ENCODE measurements at places on chromosomes 16 and 17. TPM values are rescaled to one million over a fixed set of nuclear protein-coding genes. Genes with fewer than 3 reads are reported as not detected.

GRCh38 chr16:27511657-27512448, 37.9 kb downstream of the GTF3C1 start:
- H3K27ac ChIP-seq = no peak overlapping the region
- no peaks in the 10 kb centered on the region for H3K27me3 ChIP-seq
- peaks cover 82% of the 10 kb centered on the region for H3K36me3 ChIP-seq
- no peak for DNase-seq
- H3K4me3 ChIP-seq = no peak overlapping the region

DNA sequence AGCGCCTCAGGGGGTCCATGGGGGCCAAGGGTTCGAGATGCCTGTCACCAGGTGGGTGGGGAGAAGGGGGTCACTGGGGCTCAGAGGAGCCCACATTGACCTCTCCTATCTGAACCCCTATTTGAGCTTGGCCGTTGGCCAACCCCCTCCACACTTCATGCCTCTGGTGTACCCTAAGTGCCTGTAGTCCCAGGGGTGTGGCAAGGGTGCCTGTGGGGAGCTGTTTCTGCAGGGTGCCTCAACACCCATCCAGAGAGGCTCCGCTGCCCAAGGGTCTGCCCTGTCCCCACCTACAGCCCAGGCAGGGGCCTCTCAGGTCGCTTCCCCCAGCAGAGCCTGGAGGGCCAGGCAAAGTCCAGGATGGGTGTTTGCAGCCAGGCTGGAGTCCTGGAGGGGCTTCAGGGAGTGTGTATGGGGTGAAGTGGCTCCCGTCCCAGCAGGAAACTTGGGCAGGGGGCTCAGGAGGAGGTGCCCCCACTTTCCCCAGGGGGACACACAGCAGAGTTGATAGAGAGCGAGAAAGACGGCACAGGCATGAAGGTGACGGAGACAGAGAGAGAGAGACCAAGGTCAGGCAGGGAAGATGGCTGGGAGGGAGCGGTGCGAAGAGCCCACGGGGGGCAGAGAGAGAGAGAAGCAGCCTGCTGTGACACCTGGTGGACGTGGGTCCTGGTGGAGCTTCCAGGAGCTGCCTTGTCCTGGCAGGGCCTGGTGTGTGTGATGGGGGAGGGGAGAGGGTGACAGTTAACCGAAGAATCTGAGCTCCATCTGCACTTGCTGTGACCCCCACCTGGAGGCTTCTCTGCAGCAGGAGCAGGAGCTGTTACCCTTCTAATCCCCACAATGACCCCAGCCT, at the start of gene SEPTIN12:
TSS of gene SEPTIN12 (minus strand) at position 719 of the 856 bp plus-strand sequence. CDS start at position 19, 700 bp downstream.
- H3K4me1 ChIP-seq = peaks cover 10% of the 10 kb centered on the region
- no peaks in the 10 kb centered on the region for H3K27me3 ChIP-seq
- H3K36me3 ChIP-seq = no peaks in the 10 kb centered on the region

DNA sequence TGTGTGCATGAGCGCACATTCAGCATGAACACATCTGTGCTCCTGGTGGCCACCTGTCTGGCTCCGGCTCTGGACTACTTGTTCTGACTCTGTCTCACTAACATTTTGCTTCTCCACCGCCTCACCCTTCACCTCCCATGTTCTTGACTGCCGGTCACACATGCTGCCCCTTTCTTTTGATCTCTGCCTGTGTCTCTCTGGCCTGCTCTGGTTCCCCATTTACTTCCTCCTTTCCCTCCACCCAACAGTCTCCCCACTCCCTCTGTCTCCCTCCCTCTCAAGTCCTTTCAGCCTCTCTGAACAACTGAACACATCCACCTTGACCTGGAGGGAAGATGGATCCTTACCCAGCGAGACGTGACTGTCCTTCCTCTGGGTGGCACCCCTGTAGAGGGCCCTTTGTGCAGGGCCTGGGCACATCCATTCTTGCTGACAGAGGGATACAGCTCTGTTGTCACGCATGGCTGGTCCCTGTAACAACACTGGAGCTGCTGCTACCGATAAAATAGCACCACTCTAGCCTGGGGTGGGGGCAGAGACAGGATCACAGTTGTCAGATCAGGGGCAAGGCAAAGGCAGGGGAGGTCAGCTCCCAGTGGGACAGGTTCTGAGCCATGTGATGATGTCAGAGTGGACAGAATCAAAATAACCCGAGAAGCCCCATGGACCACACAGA, 11.0 kb downstream of the ZSCAN32 start:
- H3K27me3 ChIP-seq = no peaks in the 10 kb centered on the region
- no peak overlapping the region for H3K27ac ChIP-seq
- H3K4me1 ChIP-seq = no peaks in the 10 kb centered on the region
- no peak overlapping the region for H3K4me3 ChIP-seq

DNA sequence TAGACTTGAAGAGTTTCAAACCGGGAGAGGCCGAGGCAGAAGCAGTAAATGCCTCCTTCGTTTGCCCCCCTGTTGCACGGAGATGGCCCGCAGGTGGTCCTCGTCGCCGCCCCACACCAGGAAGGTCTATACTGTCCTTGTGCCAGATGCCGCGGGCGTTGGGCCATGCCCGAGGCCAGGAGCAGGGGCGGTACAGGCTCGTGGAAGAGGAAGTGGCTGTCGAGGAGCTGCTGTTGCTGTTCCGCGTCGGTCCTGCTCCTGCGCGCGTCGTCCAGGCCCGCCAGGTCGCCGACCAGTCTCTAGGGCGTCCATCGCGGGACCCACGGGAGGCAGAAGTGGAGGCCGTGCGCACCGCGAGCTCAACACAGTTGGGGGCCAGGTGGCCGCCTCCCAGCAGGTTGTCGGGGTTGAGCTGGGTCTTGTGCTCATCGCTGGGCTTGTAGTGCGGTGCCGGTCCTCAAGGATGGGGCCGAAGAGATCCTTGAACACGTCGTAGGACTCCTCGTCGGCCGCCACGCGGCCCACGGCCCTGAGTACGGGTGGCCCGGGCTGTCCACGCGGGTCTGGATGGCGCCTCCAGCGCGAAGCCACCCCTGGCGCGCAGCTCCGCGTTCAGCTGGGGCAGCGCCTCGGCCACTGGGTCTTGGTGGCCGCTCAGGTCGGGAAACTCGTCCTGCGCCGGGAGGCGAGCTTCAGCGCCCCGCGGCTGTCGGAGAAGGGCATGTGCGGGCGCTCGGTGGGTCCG, 13.1 kb upstream of the C16orf87 start:
- no peak overlapping the region for H3K27ac ChIP-seq
- no peak for DNase-seq
- H3K36me3 ChIP-seq = no peaks in the 10 kb centered on the region
- H3K27me3 ChIP-seq = no peaks in the 10 kb centered on the region
- H3K4me3 ChIP-seq = no peak overlapping the region
- H3K4me1 ChIP-seq = no peaks in the 10 kb centered on the region

- DNase-seq = no peak
- H3K36me3 ChIP-seq = peaks cover 2% of the 10 kb centered on the region
- no peaks in the 10 kb centered on the region for H3K27me3 ChIP-seq
- H3K4me3 ChIP-seq = peak overlapping the region; percentile 93
- H3K27ac ChIP-seq = peak overlapping the region; percentile 83
These were observed 647 bp downstream of the FBXL20 start for GRCh38 chr17:39400547-39401411.

- no peaks in the 10 kb centered on the region for H3K27me3 ChIP-seq
- H3K4me3 ChIP-seq = no peak overlapping the region
- DNase-seq = peak; percentile 71
- H3K27ac ChIP-seq = no peak overlapping the region
- peaks cover 8% of the 10 kb centered on the region for H3K4me1 ChIP-seq
These were observed 8.1 kb upstream of the EFCAB13 start for GRCh38 chr17:47315451-47316266.

- no peak for DNase-seq
- no peak overlapping the region for H3K27ac ChIP-seq
- H3K27me3 ChIP-seq = peaks cover 7% of the 10 kb centered on the region
- no peak overlapping the region for H3K4me3 ChIP-seq
- H3K4me1 ChIP-seq = peaks cover 2% of the 10 kb centered on the region
- no peaks in the 10 kb centered on the region for H3K36me3 ChIP-seq
These were observed 408.4 kb upstream of the EEF2KMT start for GRCh38 chr16:5506021-5506420.

GRCh38 chr17:38967290-38967738, at the start of gene FBXO47:
FBXO47 (minus strand) TSS chr17:38967403; CDS start chr17:38963025, 4,378 bp downstream.
- no peak within 1 kb of the TSS for H3K27ac ChIP-seq
- peak; percentile 99 for DNase-seq
- no peaks in the 10 kb centered on the region for H3K27me3 ChIP-seq
- H3K4me1 ChIP-seq = no peaks in the 10 kb centered on the region
- H3K4me3 ChIP-seq = no peak within 1 kb of the TSS

GRCh38 chr17:81322271-81323082, 27.4 kb upstream of the SLC38A10 start:
- H3K36me3 ChIP-seq = no peaks in the 10 kb centered on the region
- DNase-seq = peak; percentile 87
- no peaks in the 10 kb centered on the region for H3K27me3 ChIP-seq
- no peak overlapping the region for H3K4me3 ChIP-seq
- H3K27ac ChIP-seq = no peak overlapping the region

DNA sequence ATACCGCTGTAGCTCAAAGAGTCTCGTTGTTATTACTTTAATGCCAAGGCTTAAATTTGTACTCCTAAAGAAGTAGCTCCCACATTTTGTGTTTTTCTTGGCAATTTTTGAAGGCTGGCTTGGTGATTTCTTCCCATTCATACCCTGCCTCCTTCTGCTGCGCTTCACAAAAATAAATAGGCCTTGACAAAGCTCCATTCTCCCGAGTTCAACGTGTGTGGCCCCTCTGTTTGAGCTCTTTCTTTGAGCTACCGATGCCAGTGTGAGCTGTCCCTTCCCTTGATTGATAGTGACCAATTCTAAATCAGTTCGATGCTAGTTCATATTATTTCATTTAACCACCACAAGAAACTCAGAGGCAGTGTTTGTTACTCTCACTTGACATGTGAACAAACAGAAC, 96.8 kb downstream of the MAP2K6 start:
- no peaks in the 10 kb centered on the region for H3K27me3 ChIP-seq
- H3K4me1 ChIP-seq = no peaks in the 10 kb centered on the region
- peak overlapping the region; percentile 13 for H3K27ac ChIP-seq
- no peak overlapping the region for H3K4me3 ChIP-seq

DNA sequence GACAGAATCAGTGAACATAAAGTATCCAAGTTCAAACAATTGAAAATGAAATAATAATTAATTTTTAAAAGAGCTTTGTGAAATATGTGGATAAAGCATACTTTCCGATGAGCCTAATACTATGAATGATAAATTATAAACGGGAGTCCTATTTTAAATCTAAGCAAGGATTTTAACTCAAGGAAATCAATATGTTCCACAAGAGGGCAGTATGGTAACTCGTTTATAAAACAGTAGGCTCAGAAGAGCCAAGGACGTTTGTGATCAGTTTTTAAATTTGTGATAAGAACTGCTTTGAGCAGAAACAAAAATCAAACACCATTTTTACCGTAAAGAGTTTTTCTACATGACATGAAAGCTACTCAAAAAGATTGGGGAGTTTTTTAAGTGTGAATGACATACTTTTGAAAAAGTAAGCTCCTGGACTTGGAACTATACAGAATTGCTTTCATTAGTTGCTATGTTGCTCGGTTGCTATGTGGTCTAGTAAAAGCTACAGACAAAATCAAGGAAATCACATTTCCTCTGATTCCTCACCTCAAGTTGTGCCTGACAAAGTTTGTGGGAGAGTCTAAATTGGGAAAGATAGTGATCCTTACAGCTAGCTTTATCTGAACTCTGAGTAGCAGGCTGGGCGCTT, 11.8 kb upstream of the TEKT1 start:
- DNase-seq = no peak
- H3K27me3 ChIP-seq = peaks cover 34% of the 10 kb centered on the region
- no peak overlapping the region for H3K27ac ChIP-seq
- H3K4me1 ChIP-seq = no peaks in the 10 kb centered on the region
- no peak overlapping the region for H3K4me3 ChIP-seq
- no peaks in the 10 kb centered on the region for H3K36me3 ChIP-seq

GRCh38 chr16:75195811-75196790, 10.9 kb downstream of the CTRB2 start:
- H3K27me3 ChIP-seq = peaks cover 16% of the 10 kb centered on the region
- H3K27ac ChIP-seq = no peak overlapping the region
- H3K4me3 ChIP-seq = no peak overlapping the region
- DNase-seq = peak; percentile 42
- H3K36me3 ChIP-seq = no peaks in the 10 kb centered on the region

DNA sequence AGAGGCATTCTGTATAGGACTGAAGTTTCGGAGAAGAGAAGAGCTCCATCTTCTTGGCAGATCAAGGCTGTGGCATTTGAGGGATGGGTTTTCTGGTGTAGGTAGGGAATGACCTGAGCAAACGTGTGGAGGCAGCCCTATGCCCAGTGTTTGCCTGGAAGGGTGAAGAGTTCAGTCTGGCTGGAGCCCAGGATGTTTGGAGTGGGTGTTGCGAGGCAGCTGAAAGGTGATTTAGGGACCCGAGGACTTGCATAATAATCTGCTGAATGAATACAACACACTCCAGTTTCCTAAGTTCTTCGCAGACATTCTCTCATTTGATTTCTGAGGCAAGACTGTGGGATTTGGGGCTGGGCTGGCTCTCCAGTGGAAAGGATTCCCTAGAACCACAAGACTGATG, 186.2 kb downstream of the CYLD start:
- H3K4me3 ChIP-seq = no peak overlapping the region
- no peak for DNase-seq
- no peaks in the 10 kb centered on the region for H3K27me3 ChIP-seq
- no peaks in the 10 kb centered on the region for H3K4me1 ChIP-seq

GRCh38 chr17:20997711-20998570, 44.9 kb downstream of the USP22 start:
- peaks cover under 1% of the 10 kb centered on the region for H3K4me1 ChIP-seq
- no peaks in the 10 kb centered on the region for H3K27me3 ChIP-seq
- H3K4me3 ChIP-seq = no peak overlapping the region
- peak; percentile 91 for DNase-seq

DNA sequence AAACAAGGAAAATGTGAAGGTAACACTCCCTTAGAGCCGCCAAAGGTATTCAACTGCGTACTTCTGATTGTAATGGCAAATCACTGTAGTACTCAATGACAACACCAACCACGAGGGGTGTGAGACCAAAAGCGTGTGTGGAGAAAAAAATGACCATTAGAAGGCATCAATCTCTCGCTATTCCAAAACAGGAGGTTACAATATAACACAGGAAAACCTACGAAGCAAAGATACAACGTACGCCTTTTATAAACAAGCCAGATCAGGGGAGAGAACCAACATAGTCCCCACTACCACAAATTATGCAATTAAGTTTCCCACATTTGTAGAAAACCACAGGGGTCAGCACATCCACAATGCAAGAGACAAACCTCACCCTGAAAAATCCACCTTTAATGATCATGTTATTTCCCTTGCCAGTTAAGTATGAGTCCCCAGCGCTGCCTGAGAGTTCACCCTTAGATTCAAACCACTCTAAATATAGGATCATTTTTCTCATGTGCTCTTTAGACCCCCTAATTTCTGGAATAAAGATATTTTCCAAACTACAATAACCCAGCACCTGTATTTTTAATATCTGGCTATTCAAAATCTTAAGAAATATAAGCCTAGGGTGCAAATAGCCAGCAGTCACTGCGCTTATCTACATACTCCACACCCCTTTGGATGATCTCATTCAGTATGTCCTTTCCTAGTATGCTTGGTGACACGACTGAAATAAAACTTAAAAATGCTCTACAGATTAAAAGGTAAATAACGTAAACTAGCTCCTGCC, 12.4 kb downstream of the TEX14 start:
- H3K4me1 ChIP-seq = no peaks in the 10 kb centered on the region
- H3K4me3 ChIP-seq = no peak overlapping the region
- H3K27ac ChIP-seq = no peak overlapping the region
- H3K27me3 ChIP-seq = no peaks in the 10 kb centered on the region
- peak; percentile 71 for DNase-seq
- no peaks in the 10 kb centered on the region for H3K36me3 ChIP-seq

The COPZ2 gene
- not detected for total RNA-seq

The GP1BA gene
- not detected for total RNA-seq

The ANKRD40CL gene
- total RNA-seq = not detected

The MYL11 gene
- 1.1 TPM for total RNA-seq

The NPIPB12 gene
- 94.7 TPM for total RNA-seq

The KRT24 gene
- total RNA-seq = not detected

The IRX3 gene
- 16.4 TPM for total RNA-seq

The TM4SF5 gene
- total RNA-seq = not detected

The SP6 gene
- 2.5 TPM for total RNA-seq

Measured in endodermal cell (in vitro differentiated cells).